NCI-H446 (cell line): ENCODE measurements at places on chromosomes 3 and 15.

GRCh38 chr15:39347453-39347852, 233.4 kb upstream of the THBS1 start:
- DNase-seq, result no peak

DNA sequence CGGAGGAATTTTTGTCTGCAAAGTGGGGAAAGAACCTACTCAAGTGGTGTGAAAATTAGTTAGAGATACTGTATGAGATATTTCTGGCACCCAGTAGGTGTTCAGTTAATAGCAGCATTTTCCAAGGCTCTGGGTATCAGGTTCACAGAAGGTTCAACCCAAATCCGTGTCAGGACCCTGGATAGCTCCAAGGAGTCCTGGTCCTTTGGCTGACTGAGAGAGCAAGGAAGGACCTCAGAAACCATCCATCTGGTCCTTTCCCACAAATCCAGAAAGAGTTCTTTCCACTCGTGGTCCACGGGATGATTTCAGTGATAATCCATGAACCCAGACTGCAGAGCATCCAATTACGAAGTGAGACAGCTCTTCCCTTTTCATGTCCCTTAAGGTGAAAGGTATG, 51.4 kb downstream of the SLC6A11 start:
- DNase-seq, result no peak

GRCh38 chr3:111073218-111073617, 1.6 kb downstream of the NECTIN3 start:
- DNase-seq, result no peak

- no peak for DNase-seq
These were observed 13.7 kb downstream of the SH3BP5 start for GRCh38 chr3:15318661-15319060.

- DNase-seq, result no peak
These were observed 18.7 kb downstream of the TMF1 start for GRCh38 chr3:69033470-69033869.

- no peak for DNase-seq
These were observed 25.3 kb upstream of the ABHD17C start for GRCh38 chr15:80669663-80670273.

- DNase-seq, result no peak
These were observed 177.2 kb upstream of the GBE1 start for GRCh38 chr3:81938681-81939080.

DNA sequence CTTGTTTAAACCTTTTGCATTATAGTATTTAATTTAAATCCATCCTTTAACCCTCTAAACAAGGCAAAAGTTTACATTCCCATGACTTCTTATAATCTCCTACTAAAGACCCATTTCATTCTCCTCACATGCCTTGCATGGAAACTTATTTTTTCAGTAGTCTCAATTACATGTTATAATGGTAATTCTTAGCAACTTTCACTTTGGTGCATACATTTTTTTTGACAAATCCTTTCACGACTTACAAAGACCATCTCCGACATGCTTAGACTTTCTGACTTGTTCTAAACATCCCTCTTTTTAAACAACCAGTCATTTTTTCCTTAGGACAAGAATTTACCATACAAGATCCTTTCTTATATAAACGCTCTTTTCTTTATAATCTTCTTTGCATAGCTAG, 615.4 kb upstream of the GBE1 start:
- DNase-seq, result no peak

- DNase-seq, result no peak
These were observed 108.1 kb upstream of the TPM1 start for GRCh38 chr15:62934236-62934971.

DNA sequence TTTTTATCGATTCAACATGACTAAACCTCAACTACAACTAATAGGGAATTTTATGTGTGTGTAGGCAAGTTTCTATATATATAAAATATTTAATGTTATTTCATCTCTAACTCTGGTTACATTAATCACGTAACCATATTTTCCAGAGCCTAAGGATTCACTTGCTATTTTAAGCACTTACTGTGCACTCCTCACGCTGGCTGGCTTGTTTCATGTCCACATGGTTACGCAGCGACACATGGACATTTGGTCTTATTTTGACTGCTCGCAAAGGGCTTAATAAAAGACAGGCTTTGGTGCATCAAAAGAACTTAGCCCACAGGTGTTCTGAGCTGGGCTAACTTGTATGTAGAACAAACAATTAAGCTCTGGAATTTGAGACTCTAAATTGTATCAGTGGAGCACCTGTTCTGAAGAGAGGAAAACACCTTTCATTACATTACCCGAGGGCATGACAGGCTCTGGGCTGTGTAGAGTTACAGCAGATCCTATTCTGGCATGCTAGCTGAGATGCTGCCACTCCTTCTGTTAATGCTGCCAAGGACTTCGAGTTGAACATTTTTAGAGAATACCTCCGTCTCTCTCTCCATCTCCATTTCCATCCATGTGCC, 130.0 kb upstream of the NR2F2 start:
- DNase-seq, result no peak

DNA sequence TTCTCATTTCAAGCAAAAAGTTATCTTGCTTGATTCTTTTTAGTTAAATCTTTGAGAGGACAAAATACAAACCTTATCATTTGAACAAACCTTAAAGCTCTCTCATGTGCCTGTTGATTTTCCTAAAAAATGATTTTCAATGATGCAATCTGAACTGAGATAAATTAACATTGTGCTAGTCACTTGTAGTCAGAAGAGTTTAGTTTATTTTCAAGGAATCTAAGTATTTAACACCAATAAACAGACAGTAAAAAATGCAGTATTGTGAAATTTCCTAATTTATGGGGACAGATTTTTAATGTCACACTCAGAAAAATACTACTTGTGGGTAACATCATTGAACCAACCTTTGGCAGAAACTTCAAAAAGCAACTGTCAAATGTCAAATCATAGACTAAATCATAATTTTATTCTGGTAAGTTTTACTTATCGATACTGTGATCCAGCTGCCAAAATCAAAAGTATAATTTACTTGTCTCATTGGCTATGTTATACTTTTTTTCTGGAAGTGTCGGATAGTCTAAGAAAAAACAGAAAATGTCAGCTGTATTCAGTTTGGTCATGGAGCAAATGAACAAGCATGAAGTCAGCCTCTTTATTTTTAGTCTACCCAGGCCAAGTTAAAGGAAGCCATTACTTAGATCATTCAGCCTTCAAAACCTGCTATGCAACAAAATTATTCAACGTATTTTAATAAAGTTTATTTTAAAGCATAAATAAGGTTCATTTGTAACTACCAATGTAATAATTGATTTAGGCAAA, 52.4 kb upstream of the FNDC3B start:
- no peak for DNase-seq

GRCh38 chr3:186790261-186790981, 7.0 kb downstream of the EIF4A2 start:
- no peak for DNase-seq

GRCh38 chr15:80490431-80490990, 86.3 kb downstream of the ARNT2 start:
- no peak for DNase-seq

DNA sequence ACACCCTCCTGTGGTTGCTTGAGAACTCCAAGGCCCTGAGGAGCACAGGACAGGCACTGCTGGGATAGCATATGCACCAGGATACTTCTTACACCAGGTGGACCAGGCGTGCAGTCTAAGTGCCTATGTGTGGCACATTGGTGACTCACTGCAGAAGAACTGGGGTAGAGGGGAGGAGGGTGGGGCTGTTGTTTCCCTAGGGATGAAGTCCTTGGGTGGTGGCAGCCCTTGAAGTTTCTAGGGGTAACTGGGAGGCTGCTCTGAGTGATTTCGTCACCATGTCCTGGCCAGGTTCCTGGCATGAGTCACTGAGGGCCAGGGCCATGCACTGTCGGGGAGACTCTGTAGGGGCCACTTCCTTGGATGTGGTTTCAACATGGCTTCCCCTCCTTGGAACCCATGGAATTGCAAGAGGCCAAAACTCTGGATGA, 15.9 kb downstream of the MYZAP start:
- no peak for DNase-seq

GRCh38 chr3:17047894-17048293, 163.1 kb downstream of the PLCL2 start:
- no peak for DNase-seq

DNA sequence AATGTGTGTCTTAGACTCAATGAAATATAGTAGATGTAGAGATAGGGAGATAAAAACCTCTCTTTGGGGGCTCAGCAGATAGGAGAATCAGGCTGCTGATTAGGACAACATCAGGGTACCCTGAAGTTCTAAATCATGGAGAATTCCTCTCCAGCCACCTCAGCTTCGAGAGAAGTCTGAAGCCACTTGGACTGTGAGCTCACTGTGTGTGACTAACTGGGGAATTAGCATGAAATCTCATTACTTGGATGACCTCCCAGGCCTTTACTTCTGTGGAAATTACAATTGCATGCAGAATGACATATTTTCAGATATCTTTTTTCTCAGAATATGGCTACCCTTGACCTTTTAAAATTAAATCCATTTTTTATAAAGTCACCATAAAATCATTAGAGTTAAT, 128.0 kb upstream of the MRPL3 start:
- DNase-seq, result no peak

GRCh38 chr3:80688814-80689213, 921.0 kb upstream of the ROBO1 start:
- no peak for DNase-seq

GRCh38 chr15:66481107-66481856, 16.3 kb downstream of the SNAPC5 start:
- DNase-seq, result no peak

GRCh38 chr3:126530171-126531050, 6.5 kb downstream of the CHST13 start:
- no peak for DNase-seq

DNA sequence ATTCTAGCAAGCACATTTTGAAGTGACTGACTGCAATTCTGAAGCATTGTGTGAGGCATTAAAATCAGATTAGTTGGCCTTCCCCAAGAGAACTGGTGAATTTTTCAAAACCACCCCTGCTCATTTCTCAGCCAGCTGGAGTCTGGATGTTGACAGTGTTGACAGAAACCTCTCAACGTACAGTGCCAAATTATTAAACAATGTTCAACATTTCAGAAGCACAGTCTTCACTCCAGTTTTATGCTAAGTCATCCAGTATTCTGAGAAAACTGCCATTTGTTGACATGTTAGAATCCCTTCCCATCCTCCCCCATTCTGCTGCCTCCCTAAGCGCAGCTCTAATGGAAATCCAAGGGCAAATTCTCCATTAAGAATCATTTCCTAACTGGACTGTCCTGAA, 369.3 kb upstream of the TRIM42 start:
- DNase-seq, result no peak

DNA sequence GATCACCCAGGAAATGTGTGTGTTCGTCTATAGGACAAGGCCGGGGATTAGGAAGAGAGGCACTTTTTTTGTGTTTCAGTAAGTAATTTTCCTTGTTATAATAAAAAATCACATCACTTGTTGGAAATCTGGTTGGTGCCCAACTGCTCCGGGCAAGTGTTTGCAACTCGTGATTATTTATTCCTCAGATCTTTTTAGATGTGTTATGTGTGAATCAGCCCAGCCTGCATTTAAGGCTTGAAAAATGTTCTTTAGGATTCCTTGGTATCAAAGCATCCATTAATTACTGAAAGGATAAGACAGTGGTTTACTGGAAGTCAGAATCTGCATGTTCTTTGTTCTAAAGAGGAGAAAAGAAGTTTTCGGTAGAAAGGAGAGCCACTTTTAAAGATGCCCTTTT, 345.6 kb downstream of the FEZF2 start:
- no peak for DNase-seq

GRCh38 chr15:33055962-33056361, 138.6 kb downstream of the FMN1 start:
- no peak for DNase-seq

DNA sequence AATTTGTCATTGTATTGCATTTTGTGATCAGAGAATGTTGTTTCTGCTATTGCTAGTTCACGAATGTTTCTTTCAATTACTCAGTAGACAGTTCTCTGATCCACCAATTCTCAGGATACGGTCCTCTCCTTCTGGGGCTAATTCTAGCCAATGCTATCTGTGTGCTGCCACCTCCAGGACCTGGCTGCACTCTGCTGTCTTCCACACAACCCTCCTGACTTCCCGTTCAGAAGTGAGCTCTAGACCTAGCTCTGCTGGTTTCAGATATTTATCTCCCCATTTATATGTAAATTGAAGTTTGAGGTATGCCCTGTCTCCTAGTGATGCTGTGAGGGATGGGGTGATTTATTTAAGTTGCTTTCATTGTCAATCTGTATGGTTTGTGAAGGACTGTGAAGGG, 21.7 kb upstream of the UBL7 start:
- DNase-seq, result no peak

GRCh38 chr15:27084844-27085243, 113.9 kb downstream of the GABRG3 start:
- DNase-seq, result no peak

DNA sequence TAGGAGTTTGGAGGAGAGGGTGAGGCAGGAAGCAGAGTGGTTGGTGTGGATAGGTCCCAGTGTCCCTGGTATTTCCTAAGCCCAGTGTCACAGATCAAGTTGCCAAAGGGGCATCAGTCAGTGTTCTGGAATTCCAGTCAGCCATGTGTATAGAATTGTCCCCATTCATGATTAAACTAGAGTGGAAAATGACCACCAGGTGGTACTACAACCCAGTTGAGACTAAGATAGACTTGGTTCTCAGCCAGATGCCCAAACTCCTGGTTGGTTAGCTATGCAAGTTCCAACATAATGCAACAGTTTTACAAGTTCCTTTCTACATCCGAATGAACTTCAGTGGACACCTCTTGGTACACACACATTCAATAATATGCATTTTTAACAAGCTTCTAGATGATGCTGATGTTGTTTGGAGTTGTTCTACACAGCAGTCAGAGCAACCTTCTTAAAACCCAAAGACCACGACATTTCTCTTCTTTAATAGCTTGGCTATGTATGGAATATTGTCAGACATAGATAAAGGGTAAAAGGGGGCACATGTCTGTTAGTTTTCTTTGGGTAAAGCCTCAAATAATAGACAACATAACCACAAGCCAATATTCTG, 8.4 kb upstream of the ATR start:
- DNase-seq, result peak; percentile 88

GRCh38 chr3:172669021-172669420, 41.8 kb downstream of the NCEH1 start:
- no peak for DNase-seq

DNA sequence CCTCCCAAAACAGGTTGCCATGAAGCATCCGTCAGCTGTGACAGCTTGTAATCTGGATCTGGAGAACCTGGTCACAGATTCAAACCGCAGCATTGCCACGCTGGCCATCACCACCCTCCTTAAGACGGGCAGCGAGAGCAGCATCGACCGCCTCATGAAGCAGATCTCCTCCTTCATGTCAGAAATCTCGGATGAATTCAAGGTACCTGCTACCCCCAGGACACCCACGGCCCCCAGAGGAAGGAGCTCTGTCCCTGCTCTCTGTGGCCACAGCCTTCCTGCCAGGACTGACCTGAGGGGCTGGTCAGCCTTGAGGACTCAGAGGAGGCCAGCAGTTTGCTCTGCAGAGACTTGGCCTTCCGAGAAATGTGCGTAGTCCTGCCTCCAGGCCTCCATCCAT, 11.2 kb downstream of the COPG1 start:
- DNase-seq, result no peak

DNA sequence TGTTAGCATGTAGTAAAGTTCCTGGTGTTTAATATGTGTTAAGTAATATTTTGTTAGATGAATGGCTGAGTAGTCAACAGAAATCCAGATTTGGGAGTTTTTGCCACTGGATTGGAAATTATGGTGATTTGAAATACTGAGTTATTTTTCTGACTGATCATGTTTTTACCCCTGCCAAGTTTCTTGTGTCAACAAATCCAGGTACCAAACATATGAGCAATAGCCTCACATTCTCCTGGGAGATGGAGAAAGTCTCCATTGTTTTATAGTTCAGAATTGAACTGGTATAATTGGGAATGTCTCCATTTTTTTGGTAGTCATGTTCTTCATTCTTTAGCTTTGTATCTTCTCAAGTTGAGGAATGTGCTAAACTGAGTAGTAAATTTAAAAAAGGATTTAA, 767.2 kb upstream of the LMCD1 start:
- no peak for DNase-seq
